ENCODE measurements at places on chromosomes 16 and 17.
A peak's percentile ranks its signal among the peaks of the same experiment; 100 is the strongest.

GRCh38 chr16:82735186-82735585 lies 108.4 kb downstream of the CDH13 start:
- DNase-seq, result no peak

GRCh38 chr17:65121916-65122806 lies 15.0 kb upstream of the RGS9 start:
- no peak for DNase-seq

- DNase-seq, result no peak
Observed at GRCh38 chr17:78359321-78359996, 418 bp downstream of the SOCS3 start.

DNA sequence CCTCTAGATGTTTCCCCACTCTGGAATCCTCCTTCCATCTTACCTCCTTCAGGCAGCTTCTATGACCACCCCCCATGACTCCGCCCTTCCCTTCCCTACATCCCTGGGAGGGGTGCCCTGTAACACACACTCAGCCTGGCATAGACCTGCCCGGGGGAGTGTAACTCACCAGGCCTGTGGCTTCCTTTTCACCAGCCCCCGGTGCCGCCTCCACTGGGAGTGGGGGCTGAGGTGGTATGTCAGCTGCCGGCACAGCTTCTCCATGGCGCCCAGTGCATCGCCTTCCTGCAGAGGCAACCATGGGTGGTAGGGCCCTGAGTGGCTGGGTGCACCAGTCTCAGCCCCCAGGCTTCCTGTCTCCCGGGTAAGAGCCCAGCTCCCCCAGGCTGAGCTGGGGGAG lies 32.3 kb downstream of the TRPV2 start:
- no peak for DNase-seq

- no peak for DNase-seq
Observed at GRCh38 chr16:20944861-20945574, 44.4 kb downstream of the LYRM1 start.

DNA sequence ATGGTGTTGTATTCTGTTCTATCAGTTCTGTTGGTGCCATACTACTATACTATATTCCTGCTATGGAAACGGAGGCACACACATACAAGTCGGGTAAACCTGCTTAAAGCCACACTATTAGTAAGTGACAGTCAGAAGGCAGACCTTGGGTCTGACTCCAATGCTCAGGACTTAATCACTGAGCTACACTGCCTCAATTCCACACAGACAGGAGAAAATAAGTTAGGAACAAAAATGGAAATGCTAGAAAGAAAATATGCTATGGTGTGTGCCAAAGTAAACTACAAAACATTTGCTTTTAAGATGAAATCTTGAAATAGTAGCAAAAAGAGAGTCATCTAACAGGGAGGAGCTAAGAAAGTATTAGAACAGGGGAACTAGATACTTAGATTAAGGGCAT lies 48.1 kb downstream of the MYO1D start:
- DNase-seq, result no peak

DNA sequence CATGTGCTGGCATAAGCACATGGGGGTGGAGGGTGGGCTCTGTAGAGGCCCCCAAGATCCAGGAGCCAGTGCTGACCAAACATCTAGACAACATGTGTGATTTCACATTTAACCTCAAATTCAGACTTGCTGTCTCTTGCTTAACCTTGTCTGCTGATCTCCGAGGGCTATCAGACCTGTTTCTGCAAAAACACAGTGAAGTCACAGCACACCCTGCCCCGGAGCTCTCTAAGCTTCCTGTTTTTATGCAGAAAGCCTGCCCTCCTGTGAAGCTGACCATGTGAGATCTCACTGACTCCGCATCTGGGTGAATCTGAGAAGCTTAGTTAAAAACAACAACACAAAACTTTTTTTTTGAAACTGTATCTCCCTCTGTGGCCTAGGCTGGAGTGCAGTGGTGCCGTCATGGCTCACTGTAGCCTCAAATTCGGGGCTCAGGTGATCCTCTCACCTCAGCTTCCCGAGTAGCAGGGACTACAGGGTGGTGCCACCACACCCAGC lies 6.6 kb upstream of the DPEP2 start:
- no peak for DNase-seq

- DNase-seq, result no peak
Observed at GRCh38 chr16:64452446-64452845, 669.4 kb downstream of the CDH11 start.

DNA sequence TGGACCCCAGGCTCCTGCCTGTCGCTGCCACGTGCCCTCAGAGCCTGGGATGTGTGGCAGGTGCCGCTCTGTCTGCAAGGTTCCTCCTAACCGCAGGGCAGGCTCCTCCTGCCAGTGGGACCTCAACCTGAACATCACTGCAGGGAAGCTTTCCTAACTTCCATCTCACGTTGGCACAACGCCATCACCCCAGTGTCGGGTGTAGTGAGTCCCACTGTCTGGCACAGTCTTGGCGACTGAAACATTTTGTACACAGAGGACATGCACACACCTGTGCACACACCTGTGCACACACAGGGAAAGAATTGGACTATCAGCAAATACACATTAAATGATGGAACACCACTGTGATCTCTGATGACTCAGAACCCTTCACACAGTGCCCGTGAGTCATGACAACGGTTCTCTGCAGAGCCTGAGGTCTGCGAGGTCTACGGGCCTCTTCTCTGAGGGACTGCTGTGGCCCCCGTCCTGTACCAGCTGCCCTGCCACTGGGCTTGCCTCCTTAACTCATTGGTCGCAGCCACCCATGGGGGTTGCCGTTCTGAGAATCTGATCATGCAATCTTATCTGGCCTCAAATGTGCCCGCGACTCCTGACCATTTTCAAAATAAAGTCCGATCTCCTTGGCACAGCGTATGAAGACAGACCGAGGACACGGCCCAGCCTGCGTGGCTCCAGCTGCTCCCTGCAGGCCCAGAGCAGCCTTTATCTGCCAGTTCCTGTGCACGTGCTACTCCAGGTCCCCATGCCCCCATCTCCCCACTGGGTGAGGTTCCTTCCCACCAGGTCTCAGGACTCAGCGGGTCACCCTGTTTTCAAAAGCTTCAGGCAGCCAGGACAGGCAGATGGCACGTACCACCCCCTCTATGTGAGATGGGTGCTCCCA lies 7.6 kb downstream of the CCDC57 start:
- no peak for DNase-seq

- DNase-seq, result no peak
Observed at GRCh38 chr17:18190628-18191235, 7.1 kb downstream of the ALKBH5 start.

GRCh38 chr16:88705801-88706228 lies 393 bp downstream of the RNF166 start:
- DNase-seq, result no peak

DNA sequence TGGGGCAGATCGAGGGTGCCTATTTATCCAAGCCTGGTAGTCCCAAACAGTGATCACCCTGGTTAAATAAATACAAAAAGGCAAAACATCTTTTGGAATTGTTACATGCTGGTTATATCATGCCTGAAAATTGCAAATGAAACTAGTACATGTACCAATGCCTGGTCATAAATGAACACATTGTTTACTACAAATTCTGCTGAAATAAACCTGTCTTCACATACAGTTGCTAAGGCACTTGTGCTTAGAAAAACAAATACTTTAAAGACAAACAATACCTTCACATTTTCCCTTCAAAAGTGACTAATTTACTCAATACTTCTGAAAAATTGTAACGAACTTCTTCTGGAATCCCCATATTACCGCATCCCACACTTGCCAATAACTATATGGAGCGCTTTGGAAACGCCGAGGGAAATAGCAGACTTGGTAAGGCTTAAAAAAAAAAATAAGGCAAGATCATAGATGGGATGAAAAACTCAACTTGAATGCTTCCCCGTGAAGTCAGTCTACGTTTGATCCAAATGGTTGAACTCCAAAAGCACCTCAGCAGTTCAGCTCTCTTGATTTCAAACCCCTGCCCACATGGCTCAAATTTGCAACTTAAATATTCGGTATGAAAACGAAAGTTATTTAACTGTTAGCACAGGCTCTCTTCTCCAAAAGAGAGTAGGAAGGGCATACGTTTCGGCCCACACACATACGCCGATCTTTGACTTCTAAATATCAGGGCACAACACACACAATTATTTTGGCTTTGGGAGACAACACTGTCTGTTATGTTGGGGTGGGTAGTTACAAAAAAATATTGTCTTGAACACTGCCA lies 264.5 kb downstream of the NTN1 start:
- DNase-seq, result no peak

- DNase-seq, result no peak
Observed at GRCh38 chr17:76193591-76193990, 46.7 kb downstream of the RNF157 start.

DNA sequence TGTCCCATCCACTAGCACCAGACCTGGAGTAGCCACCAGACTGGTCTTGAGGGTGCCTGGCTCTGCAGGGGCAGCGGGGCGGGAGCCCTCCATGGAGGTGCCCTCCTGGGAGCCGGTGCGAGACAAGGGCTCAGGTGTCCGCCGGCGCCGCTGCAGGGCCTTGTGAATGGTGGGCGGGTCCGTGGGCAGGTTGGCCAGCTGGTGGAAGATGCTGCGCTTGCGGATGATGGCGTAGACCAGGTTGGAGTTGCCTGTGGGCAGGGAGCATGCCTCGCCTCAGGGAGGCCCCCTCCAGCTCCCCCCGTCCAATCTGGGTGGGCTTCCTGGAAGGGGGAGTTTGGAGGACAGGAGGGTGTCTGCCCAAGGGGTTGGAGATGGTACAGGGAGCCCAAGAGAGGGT lies 18.4 kb downstream of the OTOP3 start:
- DNase-seq, result no peak

DNA sequence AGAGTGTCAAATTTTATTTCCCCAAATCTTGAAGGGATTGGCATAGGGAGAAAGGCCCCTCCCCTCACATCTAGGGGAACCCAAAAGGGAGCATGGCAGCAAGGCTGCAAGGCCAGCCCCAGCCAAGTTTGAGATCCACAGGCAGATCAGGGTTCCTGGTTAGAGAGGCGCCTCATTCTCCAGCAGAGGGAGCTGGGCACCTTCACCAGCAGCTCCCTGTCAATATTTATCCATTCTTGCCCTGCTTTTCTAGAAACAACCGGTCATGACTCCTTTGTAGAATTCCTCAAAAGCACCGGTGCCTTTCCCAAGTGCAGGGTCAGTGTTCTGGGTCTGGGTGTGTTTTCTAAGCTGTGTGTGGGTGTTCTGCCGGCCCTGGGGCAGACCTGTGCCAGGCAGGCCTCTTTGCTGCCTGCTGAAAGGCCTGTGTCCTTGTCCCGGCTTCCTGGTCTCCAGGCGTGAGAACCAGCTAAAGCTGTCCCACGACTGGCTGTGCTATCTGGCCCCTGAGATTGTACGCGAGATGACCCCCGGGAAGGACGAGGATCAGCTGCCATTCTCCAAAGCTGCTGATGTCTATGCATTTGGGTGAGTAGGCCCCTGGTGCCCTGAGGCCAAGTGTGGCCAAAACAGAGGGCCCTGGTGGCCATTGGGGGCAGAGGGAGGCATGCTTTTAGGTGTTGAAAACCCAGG lies 21.2 kb upstream of the LGALS9 start:
- no peak for DNase-seq

DNA sequence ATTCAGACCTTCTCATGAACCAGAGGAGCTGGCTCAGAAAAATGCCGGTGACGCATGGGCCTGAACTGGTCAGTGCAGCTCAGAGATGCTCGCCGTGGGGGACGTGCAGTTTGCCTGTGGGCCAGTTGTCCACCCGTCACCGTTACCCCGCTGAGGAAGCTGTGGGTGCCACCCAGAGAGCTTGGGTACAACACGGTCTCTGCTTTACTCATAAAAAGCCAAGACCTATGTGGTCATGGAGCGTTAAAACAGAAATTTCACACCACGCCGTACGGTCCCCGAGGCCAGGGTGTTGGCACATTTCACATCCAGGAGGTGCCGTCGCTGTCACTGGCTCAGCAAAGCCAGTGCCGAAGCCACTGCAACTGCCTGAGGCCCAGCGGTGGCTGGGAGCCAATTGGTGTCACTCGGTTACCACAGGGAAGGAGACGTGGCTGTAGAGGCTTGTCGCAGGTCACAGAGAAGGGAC lies 120.9 kb downstream of the METRNL start:
- peak; percentile 56 for DNase-seq

GRCh38 chr17:48246612-48247011 lies 139.0 kb downstream of the SNX11 start:
- DNase-seq, result no peak

GRCh38 chr16:56637814-56638750 lies at the start of gene MT1A:
MT1A (plus strand) TSS chr16:56638666; CDS start chr16:56638739, 73 bp downstream.
- DNase-seq, result peak; percentile 59

DNA sequence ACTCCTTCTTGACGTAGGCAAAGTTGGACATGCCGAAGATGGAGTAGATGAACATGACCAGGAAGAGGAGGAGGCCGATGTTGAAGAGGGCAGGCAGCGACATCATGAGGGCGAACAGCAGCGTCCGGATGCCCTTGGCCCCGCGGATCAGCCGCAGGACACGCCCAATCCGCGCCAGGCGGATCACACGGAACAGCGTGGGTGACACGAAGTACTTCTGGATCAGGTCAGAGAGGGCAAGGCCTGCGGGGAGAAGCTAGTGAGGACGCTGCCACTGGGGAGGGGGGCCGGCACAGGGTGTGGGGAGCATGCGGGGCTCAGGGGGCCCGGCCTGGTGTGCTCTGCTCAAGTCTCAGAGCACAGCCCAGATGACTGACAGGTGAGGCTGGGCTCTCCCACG lies 9.6 kb upstream of the CD79B start:
- no peak for DNase-seq
